GM23338 (cell line): ENCODE measurements at places on chromosomes 13 and 19. TPM values are rescaled to one million over a fixed set of nuclear protein-coding genes. Genes with fewer than 3 reads are reported as not detected.

IL12RB1 gene
- polyA plus RNA-seq, result not detected in 2 replicates

CNFN gene
- 54.5 and 71.5 TPM in 2 replicates for polyA plus RNA-seq

ZNF563 gene
- polyA plus RNA-seq, result 2.9 and 3.1 TPM in 2 replicates

KLF1 gene
- polyA plus RNA-seq, result 0.74 and 0.80 TPM in 2 replicates

TBC1D17 gene
- 39.5 and 43.1 TPM in 2 replicates for polyA plus RNA-seq

LAIR1 gene
- 0.10 TPM in 2 replicates for polyA plus RNA-seq

SULT2B1 gene
- 2.3 and 2.5 TPM in 2 replicates for polyA plus RNA-seq

LILRA2 gene
- not detected in 2 replicates for polyA plus RNA-seq
